ENCODE measurements at places on chromosomes 1 and 21.

DNA sequence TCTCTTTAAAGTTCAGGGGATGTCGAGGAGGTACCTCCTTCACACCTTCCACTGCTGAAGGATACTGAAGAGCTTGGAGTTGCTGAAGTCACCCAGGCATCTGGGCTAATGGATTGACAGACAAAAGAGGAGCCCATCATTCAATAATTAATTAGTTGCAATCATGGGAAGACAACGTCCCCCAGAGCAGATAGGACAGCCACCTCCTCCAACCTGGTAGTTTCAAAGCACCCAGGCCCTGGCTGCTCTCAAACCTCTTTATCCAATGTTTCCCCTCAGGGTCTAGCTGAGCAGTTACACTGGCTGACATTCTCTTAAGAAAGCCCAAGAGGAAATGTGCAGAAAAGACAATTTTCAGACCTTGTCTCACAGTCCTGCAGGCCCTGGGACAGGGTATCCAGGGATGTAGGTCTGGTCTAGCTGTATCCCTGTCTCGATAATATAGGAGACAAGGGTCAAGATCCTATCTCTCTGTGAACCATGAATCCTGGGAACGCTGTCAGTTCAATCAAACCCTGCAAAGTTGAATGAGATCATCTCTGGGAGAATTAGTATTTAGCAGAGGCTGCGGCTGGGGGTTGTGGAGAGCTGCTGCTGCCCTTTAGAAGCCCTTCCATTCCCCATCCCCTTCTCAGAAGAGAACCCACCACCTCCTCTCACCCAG lies 1.1 kb downstream of the TSPAN2 start:
- no peak for DNase-seq

DNA sequence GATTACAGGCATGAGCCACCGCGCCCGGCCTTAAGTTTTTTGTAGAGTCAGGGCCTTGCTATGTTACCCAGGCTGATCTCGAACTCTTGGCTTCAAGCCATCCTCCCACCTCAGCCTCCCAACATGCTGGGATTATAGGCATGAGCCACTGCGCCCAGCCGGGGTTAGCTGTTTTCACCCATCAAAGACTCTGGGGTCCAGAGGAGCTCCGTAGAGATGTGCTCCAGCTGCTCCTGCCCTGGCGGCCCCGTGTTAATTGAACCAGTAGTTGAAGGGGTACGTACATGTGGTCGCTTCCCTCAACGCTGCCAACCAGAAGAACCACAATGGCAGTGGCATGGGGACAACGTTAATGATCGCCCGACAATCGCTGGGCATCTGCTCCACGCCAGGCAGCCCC lies 72.0 kb downstream of the NPHP4 start:
- DNase-seq, result no peak

DNA sequence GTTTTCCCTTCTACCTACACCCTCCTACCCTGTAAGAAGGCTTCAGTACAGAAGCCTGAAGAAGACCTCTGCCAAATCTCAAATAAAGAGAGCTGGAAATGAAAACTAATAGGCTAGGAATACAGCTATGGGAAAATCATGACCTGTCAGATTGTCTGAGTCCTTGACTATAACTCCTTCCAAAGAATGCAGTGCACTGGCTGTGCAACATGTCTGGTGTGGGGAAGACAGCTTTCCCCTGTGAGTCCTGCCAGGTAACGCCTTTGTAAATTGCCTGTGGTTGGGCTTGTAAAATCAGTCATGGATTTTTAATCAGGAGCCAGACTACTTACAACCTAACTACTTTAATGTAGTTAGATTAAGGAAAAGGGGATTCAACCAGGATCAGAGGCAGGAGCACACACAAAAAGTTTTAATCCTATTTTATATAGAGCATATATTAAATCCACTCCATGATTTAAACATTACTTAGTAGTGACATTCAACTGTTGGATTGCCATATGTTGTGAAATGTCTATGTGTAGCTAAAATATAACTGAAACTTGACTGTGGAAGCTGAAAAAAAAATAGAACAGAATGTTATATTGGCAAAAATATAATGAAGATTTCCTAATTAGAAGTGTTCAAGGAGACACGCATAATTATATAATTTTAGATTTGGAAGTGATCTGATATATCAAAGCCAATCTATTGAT lies 1667.8 kb downstream of the KCNT2 start:
- no peak for DNase-seq

DNA sequence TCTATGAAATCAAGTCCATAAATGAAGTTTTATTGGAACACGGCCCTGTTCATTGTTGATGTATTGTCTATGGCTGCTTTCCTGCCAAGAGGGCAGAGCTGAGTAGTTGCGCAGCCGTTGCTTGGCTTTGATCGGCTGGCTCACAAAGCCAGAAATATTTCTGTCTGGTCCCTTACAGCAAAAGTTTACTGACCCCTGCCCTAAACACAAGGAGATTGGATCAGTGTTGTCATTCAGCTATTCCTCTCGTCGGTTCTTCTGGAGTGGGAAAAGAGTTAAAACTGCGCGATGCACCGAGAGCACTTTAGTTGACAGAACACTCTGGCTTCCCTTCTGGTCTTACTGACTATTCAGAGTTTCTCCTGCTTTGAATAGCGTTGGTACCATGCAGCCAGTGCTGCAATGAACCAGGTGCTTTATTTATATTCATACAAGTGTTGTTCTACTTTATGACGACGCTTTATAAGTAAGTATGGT lies 868 bp downstream of the ZBTB40 start:
- peak; percentile 70 for DNase-seq

GRCh38 chr21:33948096-33948950 lies 32.7 kb upstream of the ATP5PO start:
- peak; percentile 63 for DNase-seq

DNA sequence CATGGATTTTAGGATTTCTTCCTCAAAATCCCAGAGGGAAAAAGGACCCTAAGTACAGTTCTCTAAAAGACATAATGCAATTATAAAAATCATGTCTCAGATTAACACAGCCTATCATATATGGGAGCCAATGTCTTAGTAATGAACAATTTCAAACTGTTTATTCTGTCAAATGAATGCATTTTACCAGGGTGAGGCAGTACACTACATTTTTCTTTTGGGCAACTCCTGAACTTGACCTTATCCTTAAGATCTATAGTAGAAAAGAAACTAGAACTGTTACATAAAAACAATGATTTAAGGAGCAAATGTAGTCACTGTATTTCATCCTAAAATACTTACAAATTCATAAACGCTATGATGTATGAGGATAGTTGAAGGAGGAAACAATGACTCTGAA lies 226.3 kb upstream of the B3GALT2 start:
- no peak for DNase-seq

- DNase-seq, result peak; percentile 76
These were observed 202.1 kb upstream of the SGIP1 start for GRCh38 chr1:66331658-66332547.

DNA sequence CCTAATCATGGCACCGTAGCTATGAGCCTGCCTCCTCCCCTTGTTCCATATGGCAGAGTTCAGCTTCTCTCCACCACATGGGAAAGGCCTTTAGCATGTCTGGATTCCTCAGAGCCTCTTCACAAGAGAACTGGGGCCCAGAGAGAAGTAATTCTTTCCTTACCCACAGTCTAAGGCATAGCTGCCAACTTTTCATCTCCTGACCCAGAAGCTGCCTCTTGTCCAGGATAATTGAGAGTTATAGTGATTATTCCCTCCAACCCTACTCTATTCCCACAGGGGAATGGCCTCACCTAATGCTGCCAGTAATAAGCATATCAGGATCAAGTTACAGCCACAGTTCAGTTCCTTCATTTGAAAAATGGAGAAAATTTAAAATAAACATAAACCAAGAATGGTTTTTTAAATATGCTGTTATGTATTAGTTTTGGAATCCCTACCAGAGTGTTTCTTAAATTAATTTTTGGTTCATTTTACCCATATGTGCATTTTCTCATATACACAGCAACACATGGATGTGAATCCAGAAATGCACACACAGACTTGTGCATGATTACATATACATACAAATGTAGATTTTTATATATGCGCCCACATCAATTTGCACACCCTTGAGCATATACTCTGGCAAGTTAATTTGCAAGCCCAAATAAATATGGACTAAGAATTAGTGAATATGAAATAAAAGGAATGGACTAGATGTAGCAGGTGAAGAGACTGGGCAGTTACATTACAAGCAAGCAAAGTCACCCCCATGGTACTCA lies 63.9 kb upstream of the WARS2 start:
- peak; percentile 81 for DNase-seq

GRCh38 chr1:55650444-55650843 lies 435.3 kb upstream of the USP24 start:
- DNase-seq, result peak; percentile 60

DNA sequence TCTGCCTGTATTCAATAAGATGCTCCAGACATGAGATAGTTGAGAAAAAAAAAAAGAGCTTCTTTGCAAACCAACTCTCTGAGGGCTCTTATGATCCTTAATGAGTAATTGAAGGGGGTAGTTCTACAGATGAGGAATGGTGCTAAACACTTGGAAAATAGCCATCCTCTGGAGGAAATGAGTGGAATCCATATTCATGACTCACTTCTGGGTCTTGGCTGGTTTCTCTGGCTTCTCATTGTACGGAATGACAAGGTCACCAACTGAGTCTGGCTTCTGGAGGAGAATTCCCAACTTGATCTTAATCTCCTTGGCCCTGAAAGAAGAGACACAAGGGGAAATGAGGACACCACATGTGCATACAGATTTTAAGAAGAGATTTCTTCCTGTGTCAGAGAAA lies 34.7 kb downstream of the RGS5 start:
- peak; percentile 96 for DNase-seq

GRCh38 chr1:93723733-93724270 lies 42.2 kb upstream of the BCAR3 start:
- DNase-seq, result no peak

DNA sequence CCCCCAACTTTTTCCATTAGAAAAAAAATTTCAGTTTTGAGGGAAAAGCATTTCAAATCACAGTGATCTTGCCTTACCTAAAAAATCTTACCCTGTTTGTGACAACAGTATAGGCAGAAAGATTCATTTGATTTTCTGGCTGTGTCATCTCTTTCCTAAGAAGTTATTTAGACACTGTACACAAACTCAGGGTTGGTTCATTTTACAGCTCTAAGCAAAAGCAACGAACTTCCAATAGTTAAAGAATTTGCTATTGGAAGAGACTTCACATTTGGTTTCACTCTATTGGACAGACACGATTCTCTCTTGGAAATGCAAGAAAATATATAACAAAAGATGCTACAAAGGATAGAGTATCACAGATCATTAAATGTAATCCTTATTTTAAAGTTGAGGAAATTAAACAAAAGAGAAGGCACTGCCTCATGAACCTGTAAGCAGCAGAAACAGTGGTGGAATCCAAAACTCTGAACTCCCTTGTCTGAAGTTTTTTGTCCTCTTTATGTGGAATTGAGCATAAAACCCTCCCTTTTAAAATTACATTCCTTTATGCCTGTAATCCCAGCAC lies 20.8 kb downstream of the EYA3 start:
- DNase-seq, result peak; percentile 14

DNA sequence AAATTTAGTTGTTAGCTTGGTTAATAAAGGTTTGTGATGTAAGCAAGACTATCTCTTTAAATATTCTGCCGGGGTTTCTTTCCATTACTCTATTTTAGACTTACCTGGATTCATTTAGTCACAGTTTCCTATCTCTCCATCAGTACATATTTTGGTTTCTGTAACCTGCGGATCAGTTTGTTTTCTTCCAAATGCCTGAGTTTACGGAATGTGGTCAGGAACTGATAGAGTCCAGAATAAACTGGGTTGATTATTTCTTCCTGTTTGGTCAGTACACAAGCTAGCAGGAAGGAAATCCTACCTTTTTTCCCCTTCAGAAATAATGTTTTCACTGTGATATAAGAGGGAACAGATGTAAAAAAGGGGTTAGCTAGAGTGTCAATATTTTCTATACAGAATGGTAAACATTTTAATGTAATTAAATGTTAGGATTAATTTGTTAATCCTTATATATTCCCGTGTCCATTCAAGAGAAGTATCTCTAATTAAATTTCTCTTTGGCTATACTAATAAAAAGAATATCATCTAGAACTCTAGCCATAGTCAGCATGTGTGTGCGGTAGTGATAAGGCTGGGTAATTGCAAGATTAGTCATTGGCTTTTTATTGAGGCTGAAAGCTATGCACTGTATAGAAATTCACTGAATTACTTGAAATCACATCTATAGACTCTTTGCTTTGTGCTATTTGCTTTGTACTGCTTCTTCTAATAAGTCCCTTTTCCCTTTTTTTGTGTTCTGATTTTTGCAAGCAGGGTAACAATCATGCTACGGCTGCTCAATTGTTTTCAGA lies 144.7 kb upstream of the ADGRL4 start:
- no peak for DNase-seq

DNA sequence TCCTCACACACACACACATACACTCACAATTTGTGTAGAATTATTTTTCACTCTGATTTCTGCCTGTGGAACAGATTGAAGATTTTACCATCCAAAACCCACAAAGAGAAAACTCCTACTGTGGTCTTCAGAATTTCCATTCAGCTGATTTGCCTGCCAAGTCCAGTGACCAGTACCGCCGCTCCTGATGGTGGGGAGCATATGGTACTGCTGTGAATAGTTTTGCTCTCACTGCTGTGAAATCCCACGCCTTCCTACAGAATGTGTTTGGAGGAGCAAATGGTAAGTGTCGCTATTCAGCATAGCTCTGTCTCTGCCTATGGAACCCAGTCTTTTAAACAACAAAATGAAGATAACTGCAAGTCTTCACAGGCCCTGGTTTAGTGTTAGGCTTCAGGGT lies 629.5 kb downstream of the LMO4 start:
- no peak for DNase-seq

DNA sequence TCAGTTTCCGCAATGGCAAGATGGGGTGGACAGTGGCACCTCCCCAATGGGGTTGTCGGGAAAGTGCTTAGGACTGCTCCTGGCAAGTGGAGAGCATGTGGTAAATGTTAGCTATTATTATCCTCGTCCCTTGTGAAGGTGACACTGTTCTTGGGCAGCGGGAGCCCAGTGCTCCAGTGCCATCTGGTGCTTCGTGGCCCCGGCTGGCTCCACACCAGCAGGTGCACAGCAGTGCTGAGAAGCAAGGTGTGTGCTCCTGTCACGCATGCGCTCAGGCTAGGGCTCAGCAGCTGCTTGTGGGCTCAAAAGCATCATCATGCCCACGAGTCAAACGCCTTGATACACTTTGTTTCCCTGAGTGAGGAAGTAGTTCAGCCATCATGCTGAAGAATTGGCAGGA lies 24.9 kb upstream of the KCNC4 start:
- no peak for DNase-seq

DNA sequence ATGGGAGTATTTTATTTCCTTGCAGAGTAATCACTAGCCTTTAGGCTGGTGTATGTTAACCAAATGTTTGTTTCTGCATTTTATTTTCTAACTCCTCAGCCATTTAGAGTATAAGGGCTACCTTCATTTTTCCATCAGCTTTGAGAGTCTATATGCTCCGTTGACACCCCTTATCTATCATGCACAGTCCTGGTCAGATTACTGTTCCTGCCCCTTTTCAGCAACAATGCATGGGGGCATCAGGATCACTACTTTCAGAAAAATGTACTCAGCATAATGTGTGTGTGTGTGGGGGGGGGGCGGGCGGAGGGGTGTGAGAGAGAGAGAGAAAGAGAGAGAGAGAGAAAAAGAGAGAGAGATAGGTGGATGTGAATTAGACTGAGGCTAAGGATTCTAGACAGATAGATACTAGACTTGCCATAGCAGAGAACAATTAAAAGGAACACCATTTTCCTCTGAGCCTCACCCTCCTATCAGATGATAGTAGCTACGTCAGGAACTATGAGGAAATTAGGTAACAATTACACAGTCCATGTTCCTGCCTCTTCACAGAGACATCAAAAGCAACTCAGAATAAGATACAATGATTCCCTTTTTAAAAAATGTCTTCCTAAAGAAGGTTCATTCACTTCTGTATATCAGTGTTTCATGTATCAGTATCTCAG lies 40.8 kb downstream of the FCER1A start:
- no peak for DNase-seq

GRCh38 chr1:59242370-59242769 lies 54.5 kb upstream of the FGGY start:
- no peak for DNase-seq
